ENCODE measurements at places on chromosomes 13 and 19.

- no peak for DNase-seq
Observed at GRCh38 chr13:25771641-25772478, 280.0 kb downstream of the SHISA2 start.

DNA sequence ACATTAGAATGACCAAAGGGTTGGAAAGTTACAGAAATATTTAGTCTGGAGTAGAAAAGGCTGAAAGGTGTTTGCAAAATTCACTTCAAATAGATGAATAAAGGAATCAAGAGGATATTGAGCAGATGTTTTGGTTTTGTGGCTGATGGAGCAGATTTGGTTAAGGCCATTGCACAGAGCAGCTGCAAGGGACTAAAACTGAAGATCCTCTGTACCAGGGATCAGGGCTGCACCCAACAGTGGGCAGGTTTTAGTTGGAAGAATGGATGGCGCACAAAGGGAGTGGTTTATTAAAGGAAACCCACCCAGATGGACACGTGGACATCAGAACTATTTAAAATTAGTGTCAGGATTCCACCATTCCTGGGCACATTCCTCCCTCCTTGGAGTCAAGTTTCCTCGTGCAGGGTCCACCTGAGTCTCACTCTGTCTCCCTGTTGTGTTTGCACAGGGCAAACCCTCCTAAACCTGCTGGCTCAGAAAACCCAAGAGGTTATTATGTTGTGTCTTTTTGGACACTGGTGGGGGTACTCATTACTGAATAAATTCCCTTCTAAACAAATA lies 9.2 kb upstream of the UBAC2 start:
- no peak for DNase-seq

DNA sequence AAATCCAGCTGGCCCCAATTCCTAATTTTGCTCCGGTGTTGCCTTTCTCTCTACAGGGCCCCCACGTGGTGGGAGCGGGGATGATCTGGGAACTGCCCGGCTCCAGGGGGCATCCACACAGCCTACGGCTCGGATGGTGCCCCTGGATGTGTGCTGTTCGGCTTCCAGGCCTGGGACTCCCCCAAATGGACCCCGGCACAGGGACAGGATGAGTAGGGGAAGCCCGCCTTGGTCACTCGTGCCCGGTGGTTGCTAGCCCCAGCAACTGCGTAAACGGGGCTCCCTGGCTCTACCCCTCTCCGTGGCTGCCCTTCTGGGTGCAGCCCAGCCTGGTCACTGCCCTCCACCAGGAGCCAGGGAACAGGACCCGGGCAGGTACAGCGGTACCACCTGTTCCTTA lies 111.5 kb downstream of the TEX26 start:
- no peak for DNase-seq

- DNase-seq: no peak
Observed at GRCh38 chr13:31803311-31803710, 64.0 kb downstream of the RXFP2 start.

DNA sequence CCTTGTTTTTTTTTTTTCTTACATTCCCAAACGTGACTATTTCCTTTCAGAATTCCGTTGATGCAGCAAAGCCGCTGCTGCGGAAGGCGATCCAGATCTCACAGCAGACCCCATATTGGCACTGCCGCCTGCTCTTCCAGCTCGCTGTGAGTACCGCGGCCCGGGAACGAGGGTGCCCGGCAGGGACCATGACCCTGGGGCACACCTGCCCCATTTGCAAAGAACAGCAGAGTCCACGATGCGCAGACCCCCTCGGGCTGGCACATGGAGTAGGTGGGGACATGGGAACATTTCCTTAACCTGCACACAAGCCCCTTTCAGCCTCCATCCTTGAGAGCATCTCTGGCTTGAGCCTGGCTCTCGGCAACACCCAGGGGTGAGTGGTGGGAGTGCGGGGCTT lies 16.5 kb downstream of the MAU2 start:
- no peak for DNase-seq

- DNase-seq: no peak
Observed at GRCh38 chr19:18390065-18390907, 4.3 kb downstream of the GDF15 start.

GRCh38 chr13:92622905-92623304 lies 603.7 kb upstream of the GPC6 start:
- DNase-seq: no peak

DNA sequence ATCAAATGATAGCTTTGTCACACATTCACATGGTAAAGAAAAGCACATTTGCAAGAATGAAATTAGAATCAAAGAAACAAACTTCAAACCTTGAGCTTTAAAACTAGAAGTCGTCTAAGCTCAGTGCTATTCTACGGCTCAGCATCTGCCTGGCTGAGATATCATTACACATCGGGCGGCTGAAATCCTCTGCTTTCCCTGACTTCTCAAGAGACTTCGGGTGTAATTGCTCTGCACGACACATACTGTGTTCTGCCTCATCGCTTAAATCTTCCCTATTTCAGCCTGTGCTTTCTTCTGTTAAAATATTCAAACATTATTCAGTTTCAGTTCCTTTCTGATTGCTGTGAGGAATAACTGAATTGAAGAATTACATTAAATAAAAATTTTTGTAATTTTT lies 265.3 kb downstream of the NALCN start:
- no peak for DNase-seq

- DNase-seq: no peak
Observed at GRCh38 chr19:4350726-4351125, 7.4 kb downstream of the MPND start.

DNA sequence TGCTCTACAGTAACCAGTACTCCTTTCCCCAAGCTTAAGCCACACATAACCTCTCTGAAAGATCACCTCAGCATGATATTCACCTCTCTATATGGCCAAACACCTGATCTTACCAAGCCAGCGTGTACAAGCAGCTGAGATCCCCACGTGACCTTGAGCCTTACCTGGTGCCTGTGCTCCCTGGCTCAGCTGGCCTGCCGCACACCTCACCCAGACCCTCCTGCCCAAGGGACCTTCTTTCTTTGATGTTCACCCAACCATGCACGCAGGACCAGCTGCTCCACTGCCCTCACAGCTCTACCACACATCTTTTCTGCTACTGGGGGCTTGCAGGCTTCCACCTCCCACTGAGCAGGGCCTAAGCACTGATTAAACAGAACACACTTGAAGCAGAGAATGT lies 9.0 kb downstream of the DHRS12 start:
- peak; percentile 54 for DNase-seq

DNA sequence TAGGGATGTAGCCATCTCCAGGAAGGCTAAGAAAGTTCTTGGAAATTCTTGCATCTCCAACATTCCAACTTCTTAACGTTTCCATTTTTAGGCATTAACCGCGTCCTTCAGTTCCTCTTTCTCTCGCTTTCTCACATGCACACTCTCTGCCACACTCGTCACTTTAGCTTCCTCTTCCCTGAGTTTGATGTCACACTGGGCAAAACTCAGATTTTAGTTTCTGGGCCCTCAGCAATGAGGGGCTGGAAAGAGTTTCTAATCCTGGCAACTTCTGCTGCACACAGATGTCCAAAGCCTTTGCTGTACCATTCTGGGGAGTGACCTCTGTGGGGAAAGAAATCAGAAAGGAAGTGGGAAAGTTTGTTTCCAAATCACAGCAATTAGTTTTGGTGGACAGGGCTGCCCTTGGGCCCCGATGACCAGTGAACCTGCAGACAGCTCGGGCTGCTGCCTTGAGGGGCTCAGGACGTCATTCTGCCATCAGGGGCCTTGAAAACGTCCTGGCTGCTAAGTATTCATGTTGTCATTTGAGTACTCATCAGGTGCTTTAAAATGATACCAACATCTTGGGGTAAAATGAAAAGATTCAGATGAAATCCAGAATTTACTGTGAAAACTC lies 89.3 kb downstream of the KL start:
- DNase-seq: no peak

DNA sequence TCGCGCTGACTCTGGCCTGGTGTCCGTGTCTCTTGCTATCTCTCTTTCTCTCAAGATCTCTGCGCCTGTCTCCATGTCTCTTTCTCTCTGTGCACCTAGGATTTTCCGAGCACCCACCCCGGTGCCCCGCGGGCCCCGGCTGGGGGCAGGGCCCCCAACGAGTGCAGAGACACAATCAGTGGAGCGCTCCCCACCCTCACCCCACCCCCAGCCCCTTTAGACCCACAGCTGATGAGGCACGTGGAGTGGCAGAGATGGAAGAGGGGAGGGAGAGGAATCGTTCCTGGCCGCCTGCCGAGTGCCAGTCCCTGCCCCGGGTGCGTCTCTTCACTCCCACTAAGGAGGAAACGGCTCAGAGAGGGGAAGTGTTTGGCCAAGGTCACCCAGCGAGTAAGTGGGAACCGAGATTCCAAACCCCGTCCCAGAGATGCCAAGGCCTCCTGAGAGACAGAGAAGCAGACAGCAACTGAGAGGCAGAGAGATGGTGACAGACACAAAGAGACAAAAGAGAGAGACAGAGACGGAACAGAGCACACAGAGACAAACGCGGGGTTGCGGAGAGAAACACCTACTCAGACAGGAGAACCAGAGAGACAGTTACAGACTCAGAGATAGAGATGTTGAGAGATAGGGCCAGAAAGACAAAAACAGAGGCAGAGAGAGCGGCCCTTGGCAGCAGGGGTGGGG lies 626 bp upstream of the BCL3 start:
- peak; percentile 70 for DNase-seq

Data from body of pancreas (tissue), 4 donors.